ENCODE measurements at places on chromosomes 1 and 21.

DNA sequence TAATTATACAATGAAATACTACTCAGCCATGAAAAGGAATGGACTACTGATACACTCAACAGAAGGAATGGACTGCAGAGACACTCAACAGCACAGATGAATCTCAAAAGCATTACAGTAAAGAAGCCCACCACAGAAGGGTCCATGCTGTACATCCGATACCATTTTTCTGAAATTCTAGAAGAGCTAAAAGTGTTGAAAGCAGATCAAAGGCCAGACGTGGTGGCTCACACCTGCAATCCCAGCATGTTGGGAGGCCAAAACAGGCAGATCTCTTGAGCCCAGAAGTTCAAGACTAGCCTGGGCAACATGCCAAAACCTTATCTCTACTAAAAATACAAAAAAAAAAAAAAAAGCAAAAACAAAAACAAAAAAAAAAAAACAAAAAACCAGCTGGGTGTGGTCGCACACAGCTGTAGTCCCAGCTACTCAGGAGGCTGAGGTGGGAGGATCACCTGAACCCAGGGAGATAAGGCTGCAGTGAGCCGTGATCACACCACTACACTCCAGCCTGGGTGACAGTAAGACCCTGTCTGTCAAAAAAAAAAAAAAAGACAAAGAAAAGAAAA, 15.5 kb downstream of the PPP1R15B start:
- DNase-seq, result no peak

DNA sequence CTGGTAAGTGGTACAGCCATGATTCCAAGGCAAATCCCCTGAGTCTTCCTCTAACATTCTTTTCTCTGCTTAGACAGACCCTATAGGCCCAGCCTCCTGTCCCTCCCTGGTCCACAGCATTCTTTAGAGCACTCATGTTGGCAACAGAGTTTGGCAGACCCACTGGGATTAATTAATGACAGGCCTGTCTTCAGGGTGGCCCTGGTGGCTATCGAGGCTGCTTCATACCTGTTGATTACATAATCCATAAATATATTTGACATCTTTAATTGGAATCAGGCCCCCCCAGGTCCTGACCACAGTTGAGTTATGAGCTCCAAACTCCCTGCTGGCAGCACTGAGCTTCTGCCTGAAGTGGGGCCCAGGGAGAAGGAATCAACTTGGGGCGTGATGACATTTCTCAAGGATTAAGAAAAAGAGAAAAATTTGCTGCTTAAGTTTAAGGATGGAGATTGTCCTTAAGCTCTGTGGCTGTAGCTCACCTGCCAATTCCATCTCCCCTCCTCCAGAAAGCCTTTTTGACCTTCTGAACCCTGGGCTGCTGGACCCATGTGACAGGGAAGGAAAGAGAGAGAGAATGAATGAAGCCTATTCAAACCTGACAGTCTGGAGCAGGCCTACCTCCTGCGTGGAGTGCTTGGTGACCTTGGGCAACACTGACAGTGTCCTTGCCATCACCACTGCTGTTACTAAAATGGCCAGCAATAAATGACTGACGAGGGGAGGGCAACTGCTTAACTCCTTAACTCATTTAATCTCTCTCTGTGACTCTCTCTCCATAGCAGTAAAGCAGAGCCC, 156.6 kb downstream of the TRABD2B start:
- DNase-seq, result no peak

- DNase-seq, result no peak
These were observed 6.2 kb upstream of the HMGCS2 start for GRCh38 chr1:119774746-119775490.

DNA sequence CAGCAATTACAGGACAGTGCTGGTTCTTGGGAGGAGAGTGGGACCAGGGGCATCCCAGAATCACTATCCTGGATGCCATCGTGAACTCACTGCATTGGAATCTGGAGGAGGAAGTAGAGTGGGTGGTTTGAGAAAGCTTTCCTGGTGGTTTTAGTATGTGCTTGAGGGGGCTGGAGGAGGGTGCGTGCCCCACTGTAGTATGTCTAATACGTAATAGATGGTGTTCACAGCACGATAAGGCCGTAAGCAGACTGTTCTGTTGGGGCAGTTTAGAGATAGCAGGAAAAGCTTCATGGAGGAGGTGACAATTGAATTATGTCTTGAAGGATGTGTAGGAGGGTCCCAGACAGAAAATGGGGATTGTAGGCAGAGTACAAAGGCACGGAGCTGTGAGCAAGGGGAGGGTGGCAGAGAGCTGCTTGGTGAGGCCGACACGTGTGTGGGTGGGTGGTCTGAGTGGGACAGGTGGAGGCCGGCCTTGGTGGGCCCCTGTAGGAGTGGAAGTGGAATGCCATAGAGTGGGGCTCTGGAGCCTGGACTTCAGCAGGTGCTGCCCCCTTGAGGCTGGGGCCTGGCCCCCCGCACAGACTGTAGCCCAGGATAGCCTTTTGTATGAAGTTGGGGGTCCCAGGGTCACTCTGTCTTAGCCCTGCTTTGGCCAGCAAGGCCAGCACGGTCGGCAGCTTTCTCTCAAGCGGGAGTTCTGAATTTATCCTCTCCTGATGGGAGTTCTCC, 37.0 kb downstream of the IL6R start:
- no peak for DNase-seq

- no peak for DNase-seq
These were observed 383.2 kb downstream of the KIF26B start for GRCh38 chr1:245537992-245538391.

DNA sequence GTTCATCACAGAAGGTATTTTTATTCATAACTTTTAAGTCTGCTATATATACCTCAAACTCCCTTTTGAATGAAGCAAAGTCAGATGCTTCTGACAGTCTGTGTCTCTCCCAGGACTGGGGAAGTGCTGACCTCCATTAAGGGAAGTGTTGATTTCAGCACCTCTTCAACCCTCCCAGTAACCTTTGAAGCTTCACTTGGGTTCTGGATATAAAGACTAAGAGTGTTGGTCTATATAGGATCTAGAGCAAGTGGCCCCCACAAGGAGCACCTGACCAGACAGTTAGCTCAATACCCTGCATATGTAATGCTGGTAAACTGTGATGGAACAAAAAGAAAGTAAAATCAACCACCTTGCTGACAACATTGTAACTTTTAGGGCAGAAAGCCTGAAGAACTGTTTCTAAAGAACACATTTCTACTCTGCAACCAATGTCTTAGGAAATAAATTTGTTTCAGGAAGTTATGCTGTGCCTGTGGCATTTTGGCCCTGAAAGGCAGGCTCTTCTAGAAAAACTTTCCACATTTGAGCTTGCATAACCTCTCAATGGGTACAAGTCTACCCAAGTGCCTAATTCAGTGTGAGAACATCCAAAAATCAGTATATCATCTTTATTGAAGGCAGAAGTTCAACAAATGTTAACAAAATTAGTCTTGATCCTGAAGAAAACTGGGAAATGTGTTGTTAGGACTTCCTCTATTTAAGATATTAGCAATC, 865 bp upstream of the PTPN22 start:
- peak; percentile 95 for DNase-seq

GRCh38 chr1:245997471-245998258, 509.4 kb downstream of the SMYD3 start:
- DNase-seq, result no peak

DNA sequence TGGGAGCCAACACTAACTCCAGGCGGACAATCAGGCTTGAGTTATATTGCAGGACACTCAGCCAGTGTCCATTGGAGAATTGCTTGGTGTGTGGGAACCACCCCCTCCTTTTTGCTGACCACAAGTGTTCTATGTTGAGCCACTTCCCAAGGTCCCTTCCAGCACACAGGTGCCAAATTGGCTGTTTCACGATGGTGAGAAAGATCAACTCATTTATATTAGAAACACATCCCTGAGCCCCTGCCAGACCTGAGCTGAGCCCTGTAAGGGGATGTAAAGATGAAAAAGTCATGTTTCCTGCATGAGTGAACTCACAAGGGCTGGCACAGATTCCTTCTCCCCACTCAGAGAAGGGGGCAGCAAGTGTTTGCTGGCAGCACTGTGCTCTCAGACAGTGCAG, 96.5 kb downstream of the KCNN3 start:
- no peak for DNase-seq

DNA sequence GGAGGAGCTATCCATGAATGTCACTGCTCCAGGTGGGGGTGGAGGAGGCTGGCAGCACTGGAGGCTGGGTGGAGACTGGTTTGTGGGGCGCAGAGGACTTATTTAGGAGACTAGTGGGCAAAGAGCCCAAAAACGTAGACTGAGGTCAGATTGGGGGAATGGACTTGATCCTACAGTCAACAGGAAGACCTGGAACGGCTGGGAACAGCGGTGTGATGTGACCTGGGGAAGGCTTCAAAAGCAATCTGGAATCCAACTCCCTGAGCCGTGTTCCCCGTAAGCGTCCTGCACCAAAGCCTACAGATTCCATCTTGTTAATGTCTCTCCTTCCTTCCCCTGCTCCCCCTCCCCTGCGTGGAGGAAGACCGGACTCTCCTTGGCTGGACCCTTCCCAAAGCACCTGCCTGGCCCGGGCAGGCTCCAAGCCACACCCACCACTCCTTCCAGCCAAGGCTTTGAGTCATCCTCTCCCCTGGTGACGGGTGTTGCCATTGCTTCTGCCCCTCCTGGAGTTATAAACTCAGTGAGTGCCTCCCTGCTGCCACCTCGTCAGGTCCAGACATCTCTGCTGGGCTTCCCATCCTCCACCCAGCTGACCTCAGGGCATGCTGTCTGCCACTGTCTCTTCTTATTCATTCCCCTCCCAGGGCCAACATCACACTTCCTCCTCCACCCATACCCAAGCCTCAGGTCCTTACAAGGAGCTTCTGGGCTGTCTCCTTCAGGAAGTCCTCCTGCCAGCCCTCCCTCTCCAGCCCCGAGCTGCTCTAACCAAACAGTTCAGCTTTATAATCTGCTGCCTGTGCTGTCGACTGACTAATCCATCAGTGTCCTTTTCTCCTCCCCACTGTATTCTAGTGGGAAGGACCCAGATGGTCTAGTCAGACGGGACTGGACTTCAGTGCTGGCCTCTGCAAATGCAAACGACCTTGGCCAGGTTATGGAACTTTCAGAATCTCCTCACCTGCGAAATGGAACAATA, 1.6 kb upstream of the CLSTN1 start:
- DNase-seq, result peak; percentile 83

GRCh38 chr1:7334475-7335035, 436.5 kb upstream of the VAMP3 start:
- no peak for DNase-seq

GRCh38 chr1:77031106-77031662, 163.9 kb downstream of the ST6GALNAC5 start:
- DNase-seq, result no peak

GRCh38 chr1:171220081-171220420, 28.2 kb upstream of the FMO1 start:
- no peak for DNase-seq

- DNase-seq, result no peak
These were observed 107.9 kb downstream of the FGGY start for GRCh38 chr1:59404796-59405195.

- DNase-seq, result no peak
These were observed 519.2 kb upstream of the B3GALT2 start for GRCh38 chr1:193705554-193705981.

- no peak for DNase-seq
These were observed 164.6 kb downstream of the ACTL8 start for GRCh38 chr1:17919525-17920439.

GRCh38 chr1:217948741-217949140, 317.6 kb downstream of the SPATA17 start:
- DNase-seq, result no peak

DNA sequence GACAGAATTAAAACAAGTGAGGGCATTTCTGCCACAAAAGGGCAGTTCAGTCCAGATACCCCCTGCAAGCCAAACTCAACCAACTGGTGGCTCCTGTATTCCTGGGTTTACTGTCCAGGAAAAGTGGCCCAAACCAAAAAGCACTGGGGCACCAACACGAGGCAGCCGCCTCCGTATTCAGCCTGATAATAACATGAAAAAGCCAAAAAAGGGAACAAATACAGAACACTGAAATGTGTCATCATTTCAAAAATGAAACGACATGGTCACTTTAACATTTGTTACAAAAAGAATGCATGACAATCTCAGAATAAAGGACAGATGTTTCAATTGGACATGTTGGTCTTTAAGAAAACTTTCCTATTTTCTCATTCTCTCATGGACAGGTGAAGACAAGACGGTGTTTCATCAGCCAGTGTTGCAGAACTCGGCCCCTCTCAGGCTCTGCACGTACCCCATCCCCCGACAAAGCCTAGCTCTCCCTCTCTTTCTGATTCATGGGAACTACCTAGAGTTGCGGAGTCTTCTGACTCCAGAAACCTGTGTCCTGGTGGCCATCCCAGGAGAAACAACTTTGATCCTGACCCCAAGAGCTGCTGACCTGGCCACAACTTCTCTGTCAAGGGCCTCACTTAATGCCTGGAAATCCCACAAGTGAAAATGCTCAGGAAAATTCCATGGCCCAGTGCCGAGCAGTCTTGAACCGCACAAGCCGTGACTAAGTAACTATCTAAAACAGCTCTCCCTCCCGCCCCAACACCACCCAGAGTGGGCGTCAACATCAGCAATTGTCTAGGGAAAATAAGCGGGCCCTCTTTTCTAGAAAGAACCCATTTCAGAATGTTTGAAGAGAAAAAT, 27.1 kb downstream of the ZBTB17 start:
- DNase-seq, result no peak

GRCh38 chr1:145959957-145960467, 2.2 kb upstream of the LIX1L start:
- no peak for DNase-seq

DNA sequence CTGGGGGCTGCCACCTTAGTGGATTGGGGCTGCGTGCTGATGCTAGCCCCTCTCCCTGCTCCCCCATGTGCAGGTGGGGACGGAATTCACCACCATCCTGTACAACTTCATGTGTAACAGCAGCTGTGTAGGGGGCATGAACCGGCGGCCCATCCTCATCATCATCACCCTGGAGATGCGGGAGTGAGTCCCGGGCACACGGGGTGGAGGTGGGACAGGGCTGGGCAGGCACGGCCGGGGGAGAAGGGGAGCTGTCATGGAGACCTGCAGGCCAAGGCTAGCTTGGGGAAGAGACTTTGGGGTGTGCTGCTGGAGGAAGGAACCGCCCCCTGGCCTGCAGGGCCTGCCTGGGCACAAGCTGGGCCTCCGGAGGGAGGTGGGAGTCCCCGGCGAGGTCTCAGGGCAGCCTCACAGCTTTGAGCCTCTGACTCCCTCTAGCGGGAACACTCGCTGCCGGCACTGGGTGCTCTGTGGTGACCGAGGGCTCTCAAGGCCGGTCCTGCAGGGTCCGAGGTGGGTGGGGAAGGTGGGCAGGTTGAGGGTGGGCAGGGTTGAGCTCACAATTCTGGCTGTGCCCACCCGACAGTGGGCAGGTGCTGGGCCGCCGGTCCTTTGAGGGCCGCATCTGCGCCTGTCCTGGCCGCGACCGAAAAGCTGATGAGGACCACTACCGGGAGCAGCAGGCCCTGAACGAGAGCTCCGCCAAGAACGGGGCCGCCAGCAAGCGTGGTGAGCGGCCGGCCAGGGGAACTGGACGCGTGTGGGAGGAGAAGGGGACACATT, 25.0 kb upstream of the CCDC27 start:
- DNase-seq, result peak; percentile 25

DNA sequence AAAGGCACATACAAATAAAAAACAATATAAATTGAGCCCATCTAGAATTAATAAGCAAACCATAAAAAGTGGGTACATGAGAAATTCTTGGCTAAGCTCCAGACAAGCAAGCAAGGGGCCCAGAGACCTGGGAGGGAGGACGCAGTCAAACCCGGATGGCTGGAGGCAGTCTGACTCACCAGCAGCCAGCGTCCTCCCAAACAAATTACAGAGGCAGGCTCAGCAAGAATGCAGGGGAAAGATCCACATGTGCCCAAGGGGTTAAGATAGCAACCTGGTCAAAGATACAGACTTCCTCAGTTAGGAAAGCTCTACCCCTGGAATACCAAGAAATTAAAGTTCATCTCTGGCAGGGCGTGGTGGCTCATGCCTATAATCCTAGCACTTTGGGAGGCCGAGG, 7.4 kb upstream of the TIAM1 start:
- DNase-seq, result no peak

GRCh38 chr1:99680270-99680669, 34.4 kb downstream of the PALMD start:
- no peak for DNase-seq
